ENCODE measurements at places on chromosomes 4 and X.
A peak's percentile ranks its signal among the peaks of the same experiment; 100 is the strongest.

DNA sequence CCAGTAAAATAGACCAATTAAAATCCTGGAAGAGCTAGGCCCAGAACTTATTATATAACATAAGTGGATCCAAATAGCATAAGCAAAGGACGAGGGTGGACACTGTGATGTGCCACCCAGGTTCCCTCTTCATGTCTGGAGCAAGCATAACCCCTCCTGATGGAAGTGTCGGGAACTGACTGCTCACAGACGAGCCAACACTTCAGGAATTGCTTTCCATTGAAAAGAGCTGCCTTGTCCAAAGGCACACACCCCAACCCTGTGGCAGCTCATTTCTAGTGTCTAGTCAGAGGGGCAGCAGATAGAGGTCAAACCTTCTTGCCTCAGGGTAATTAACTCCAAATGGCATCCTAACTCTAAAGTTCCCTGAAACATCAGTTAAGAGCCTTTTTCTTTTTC, 15.3 kb downstream of the DDIT4L start:
- no peak for DNase-seq

- DNase-seq, result no peak
These were observed 118.5 kb downstream of the WDFY3 start for GRCh38 chr4:84847978-84848377.

DNA sequence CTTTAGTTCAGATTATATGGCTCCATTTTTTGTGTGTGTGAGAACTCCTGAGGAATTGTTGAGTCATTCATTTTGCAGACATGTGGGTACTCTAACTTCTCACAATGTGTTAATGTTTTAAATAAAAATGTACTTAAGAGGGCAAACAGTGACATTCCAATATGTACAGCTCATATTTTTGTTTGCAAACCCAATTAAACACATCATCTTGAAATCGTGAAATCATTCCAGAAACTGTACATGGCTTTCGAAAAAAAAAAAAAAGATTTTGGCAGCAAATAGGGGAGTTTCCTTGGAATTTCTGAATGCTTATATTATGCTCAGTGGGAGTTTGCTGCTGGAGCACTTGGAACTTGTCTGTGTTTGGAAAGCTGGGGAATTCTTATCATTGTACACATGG, 85.0 kb downstream of the HPGD start:
- peak; percentile 66 for DNase-seq

GRCh38 chrX:96453139-96453538, 231.5 kb upstream of the DIAPH2 start:
- no peak for DNase-seq

Measured in skeletal muscle cell (primary cell).